Right renal pelvis (tissue), 4 donors: ENCODE measurements at places on chromosomes 3 and 15. TPM values are rescaled to one million over a fixed set of nuclear protein-coding genes. Genes with fewer than 3 reads are reported as not detected.

Gene CLRN1
- polyA plus RNA-seq, result not detected

Gene ZNF80
- not detected for polyA plus RNA-seq

Gene APOD
- 1.6 TPM for polyA plus RNA-seq

Gene ANKDD1A
- 5.6 TPM for polyA plus RNA-seq

Gene GRK7
- 0.14 TPM for polyA plus RNA-seq

Gene MEX3B
- polyA plus RNA-seq, result 17.1 TPM
